NCI-H524 treated with DMSO at 0.1 percent for 48 hours (cell line): ENCODE measurements at places on chromosomes 7 and 10.
A peak's percentile ranks its signal among the peaks of the same experiment; 100 is the strongest.

GRCh38 chr10:101952191-101952590 is 103.8 kb downstream of the ARMH3 start:
- DNase-seq, result no peak

DNA sequence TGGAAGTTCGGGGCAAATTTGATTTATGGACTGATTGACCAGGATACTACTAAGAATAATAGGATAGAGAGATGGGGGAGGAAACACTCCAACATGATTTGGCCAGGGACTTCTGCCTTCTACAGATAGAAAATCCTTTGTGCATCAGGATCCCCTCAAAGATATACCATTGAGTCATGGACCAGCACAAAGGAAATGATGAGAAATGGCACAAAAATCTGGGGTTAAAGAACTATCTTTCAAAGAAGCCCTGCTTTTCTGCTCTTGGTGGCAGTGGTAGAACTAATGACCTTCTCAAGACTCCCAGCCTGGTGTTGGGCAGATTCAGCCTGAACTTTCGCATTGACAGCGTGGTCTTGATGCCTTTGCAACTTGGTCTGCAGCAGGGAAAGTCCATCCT is 27.6 kb upstream of the LAMB1 start:
- no peak for DNase-seq

DNA sequence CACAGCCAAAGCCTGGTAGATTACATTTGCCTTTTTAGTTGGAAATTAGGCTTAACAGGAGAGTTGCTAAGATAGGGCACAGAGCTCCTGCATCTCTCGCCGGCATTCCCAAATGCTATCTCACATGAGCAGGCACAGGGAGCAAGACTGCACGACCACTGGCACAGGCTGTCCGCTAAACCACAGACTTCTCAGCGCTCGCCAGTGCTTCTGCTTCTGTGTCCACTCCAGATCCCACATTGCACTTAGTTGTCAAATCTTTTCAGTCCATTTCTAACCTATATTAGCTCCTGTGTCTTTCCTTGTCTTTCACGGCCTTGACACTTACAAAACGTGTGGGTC is 138.9 kb downstream of the EGFR start:
- DNase-seq, result no peak

DNA sequence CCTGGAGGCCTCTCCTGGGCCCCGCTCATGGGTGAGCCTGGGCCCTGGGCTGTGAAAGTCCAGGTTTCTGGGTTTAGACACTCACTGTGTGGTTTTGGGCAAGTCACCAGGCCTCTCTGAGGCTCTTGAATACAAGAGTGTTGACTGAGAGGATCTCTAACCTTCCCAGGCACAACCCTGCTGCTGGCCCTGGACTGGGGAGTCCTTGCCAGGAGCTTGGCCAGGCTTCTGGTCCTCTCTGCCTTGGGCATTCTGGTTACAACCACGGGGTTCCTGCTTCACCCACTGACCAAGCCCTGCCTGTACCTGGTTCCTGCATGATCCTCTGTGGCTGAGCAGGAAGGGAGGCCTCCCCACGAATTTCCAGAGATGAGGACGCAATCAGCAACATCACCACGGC is 63.6 kb upstream of the COL13A1 start:
- DNase-seq, result no peak

- DNase-seq, result no peak
Observed at GRCh38 chr7:972676-973309, 2.6 kb downstream of the COX19 start.

DNA sequence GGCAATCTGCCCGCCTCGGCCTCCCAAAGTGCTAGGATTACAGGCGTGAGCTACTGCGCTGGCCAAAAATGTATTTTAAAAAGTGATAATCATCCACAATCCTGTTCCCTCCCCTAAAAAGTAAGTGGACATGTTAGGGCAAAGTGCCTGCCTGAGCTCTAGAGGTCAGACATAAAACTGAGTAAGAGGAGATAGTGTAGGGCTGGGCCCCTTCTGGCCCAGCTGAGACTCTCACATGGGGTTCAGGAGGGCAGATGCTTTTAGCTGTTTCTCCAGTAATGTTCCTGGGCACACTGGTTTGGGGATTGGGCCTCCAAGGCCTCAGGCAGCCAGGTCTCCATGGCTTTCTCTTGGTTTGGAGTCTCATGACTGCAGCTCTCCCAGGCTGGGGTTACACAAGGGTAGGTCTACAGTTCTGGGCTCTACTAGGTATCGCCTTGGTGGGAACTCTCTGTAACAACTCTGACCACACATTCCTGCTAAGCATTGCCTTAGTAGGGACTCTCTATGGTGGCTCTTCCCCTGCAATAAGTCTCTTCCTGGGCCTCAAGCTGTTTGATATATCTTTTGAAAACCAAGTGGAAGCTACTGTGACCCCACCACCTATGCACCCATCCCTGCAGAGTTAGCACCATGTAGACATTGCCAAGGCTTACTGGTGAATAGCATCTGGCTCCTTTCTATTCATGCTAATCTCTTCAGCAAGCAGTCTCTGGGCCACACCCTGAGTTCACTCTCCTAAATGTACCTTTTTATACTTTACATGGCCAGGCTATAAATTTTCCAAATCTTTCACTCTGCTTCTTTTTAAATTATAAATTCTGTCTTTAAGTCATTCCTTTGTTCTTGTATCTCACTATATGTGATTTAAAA is 6.9 kb upstream of the NUDCD3 start:
- DNase-seq, result no peak

DNA sequence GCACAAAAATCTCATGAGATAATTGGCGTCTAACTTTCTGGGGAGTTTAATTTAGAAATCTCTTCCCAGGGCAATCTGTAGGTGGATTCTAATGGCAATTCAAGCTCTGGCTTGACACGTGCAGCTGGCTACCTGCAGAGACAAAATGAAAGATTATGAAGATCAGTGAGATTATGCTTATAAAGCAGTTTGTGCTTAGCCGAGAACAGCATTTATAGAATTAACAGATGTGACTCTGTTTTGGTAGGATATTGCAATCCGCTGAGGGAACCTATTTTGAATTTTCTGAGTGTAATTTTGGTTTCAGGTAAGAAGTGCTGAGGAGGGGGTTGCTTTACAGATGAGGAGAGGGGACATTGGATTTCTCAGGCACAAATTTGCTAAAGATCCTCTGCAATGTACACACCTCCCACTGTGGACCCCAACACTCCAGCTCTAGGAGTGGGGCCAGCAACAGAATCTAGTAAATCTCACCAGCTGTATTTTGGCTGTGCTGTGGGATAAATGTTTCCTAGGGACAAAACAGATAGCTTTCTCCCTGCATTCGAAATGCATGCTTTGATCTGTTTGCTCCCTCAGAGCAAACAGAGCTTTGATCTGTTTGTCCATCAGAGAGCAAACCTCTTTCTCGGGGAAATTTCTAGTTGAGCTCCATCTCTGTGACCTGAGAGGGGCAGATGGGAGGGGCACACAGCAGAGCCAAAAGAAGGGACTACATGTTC is 7.4 kb downstream of the GJD4 start:
- no peak for DNase-seq

DNA sequence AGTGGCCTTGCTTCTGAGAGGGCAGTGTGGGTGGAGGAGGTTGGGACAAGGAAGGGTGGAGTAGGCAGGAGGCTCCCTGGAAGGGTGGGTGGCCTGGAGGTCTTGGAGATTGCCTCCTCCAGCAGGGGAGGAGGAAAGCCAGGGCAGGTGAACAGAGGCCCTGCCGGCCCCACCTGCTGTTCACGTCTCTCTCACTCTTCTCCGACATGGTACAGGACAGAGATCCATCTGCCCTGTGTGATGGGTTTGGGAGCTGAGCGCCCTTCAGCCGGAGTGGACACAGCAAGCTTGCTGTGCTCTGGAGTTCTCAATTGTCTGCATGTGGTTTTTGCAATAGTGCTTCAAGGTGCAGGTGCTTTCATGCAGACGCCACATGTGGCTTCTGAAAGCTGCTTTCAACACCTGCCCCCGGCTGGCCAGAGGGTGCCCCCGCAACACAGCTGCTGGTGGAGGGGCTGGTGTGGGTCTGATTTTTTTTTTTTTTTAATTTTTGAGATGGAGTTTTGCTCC is 82.8 kb upstream of the GNA12 start:
- no peak for DNase-seq

DNA sequence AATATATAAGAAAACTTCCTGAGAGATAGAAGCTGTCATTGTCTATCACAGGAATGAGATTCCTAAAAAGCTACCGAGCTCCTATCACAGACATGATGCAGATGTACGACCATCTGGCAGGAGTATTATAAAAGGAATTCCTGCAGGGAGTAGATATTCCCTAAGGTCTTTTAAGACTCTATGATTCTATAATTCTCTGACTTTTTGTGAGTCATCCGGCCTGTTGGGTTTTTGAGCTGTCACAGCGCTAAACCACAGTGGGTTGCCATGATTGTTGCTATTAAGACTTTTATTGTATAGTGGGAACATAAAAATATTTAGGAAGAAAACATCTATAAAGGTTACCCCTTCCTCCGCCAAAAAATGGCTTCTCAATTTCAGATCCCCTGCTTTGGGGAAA is 223.4 kb downstream of the BMPER start:
- peak; percentile 26 for DNase-seq

DNA sequence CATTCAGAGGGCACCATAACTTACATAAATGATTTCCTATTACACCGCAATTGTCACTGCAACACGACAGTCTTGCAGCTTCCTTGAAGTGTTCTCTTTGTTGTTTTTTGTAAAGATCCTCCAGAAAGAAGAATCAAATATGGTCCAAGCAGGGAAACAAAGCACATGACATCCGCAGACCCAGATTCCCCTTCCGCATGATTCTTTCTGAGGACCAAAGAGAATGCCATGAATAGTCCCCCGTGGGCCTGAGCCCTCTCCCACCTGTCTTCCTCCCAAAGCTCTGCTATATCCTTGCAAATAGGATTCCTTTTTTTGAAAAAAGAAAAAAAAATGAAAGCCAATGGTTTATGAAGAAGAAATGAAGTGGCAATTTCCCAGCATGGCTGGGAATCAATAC is 10.8 kb downstream of the PLXNA4 start:
- no peak for DNase-seq

GRCh38 chr7:152756116-152756515 is 3.4 kb upstream of the ACTR3B start:
- DNase-seq, result no peak

DNA sequence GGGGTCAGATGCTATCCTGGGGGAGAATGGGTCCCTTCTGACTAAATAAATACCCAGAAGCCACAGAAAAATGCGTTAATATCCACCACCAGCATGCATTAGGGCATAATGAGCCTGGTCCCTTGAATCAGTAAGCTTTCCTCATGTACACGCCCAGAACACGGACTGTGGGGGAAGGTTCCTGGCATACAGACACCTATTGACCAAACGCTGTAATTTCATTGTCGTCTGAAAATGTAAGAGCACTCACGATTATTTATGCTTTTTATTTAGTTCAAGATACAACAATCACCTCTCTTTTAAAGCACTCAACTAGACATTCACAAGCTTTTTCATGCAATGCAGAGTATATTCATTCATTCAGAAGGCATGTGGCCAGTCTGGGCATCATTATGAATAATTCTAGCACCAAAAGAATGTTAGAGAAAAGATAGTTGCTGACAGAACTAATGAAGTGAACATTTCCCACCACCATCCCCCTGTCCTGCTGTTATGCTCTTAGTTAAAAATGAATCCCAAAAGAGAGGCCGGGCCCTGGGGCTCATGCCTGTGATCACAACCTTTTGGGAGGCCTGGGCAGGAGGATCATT is 101.0 kb downstream of the SVIL start:
- DNase-seq, result no peak

DNA sequence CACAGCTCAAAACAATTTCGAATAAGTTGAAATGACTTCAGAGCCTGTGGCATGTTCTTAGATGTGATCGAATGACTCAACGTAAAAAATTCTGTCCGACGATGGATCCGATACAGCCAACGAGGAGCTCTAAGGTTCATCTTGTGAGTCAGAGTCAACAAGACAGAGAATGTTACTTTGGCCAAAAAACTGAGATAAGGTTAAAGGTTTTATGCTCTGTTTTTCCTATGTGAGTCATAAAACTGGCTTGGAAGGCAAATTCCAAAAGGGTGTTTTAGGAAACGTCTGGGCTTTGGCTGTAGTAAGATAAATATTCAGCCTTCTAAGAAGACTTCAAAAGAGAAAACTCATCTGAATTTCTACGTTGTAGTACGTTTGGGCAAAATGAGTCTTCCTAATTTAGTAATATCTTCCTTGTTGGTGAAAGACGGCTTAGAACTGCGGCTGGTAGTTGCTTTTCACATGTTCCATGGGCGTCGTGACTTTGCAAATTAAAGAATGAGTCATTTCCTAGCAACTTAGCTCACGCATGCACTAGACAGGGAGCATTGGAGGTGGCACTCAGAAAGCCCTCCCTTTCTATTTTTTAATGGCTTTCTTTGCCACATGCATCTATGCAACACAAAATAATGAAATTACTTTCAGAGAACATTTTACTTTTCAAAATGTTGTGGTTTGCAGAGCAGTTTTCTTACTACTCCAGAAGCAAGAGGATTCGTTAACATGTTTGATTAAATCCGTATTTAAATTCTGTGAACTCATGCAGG is 28.2 kb downstream of the PFKP start:
- DNase-seq, result no peak

DNA sequence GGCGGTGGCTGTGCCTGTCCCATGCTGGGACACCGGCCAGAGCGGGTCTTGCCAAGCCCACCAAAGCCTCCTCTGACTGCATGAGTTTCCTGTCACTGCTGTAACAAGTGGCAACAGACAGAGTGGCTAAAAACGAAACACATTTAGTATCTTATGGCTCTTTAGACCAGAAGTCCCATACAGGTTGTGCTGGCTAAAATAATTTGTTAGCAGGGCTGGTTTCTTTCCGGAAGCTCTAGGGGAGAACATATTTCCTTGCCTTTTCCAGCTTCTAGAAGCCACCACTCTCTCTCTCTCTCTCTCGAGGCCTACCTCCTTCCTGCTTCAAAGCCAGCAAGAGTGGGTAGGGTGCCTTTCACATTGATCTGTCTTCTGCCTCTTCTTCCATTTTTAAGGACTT is 171.6 kb upstream of the PLPP4 start:
- DNase-seq, result no peak

- DNase-seq, result peak; percentile 75
Observed at GRCh38 chr7:105673367-105674084, 92.2 kb upstream of the EFCAB10 start.

GRCh38 chr10:22016046-22016705 is 12.6 kb upstream of the DNAJC1 start:
- no peak for DNase-seq
